ENCODE measurements at places on chromosomes 12 and 14.

DNA sequence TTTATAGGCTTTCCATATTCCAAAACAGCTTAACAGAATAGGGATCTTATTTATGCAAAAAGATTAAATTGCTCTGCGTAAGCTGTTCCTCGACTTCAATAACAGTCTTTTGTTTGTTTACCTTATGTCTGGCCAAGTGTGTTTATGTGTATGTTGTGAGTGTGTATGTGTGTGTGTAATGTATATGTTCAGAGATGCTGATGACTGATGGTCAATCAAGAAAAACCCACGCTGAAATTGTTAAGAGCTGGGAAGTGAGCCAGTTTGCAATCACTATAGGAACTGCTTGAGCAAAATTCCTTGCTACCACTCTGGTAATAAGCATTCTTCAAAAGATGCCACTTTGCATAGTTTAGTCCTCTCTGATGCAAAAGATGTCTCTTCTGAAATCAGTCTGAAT lies 59.6 kb downstream of the PRKD1 start:
- DNase-seq = no peak

GRCh38 chr12:123743002-123743401 lies 19.1 kb upstream of the DNAH10 start:
- no peak for DNase-seq

DNA sequence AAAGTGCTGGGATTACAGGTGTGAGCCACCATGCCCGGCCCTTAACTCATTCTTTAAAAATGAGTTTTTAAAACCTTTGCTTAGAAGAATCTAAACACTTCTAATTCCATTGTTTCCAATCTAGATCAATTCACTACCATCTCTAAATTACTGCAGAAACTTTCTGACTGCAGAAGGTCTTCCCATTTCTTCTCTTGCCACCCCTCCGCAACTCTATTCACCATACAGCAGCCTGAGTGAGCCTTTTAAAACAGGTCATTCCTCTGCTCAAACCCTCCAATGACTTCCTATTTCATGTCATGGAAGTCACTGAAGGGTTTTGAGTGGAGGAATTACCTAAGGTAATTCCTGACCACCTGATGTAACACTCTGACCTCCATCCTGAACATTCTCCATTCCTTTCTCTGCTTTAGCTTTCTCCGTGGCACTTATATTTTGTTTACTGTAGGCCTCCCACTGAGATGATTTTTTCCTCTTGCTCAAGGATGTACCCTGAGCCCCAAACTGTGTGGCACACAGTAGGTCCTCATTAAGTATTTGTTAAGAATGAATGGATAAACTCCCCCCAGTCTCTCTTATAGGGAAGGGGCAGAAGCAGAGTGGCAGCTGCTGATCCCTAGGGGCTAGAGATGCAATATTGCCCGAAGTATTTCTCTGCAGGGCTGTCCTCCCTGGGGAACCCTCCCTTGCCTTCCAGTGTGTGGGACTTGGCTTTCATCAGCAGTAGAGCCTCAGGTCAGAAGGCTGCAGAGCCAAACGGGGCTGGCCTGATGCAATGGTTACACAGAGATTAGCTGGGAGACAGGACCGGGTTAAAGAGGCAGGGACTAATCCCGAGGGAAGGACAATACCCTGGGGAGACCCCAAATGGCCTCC lies 1.2 kb downstream of the DDIT3 start:
- DNase-seq = no peak

DNA sequence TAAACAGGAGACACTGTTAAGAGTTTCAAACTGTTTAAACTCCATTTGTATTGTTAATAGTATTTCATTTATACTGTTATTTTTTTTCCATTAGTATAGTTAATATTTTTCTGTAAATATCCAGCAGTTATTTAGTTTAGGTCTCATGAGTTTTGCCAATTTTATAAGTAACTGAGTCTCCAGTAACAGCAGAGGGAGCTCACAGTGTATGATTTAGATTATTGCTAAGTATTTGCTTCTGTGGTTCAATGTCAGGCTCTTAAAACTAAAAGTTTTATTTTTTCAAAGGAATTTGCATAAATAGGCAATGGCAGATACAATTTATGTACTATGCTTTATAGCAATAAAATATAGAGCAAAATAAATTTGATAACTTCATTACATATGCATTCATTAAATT lies 209.7 kb downstream of the ATXN7L3B start:
- no peak for DNase-seq

Measured in RWPE1 (cell line).